ENCODE measurements at places on chromosomes 7 and 10.
A peak's percentile ranks its signal among the peaks of the same experiment; 100 is the strongest.

DNA sequence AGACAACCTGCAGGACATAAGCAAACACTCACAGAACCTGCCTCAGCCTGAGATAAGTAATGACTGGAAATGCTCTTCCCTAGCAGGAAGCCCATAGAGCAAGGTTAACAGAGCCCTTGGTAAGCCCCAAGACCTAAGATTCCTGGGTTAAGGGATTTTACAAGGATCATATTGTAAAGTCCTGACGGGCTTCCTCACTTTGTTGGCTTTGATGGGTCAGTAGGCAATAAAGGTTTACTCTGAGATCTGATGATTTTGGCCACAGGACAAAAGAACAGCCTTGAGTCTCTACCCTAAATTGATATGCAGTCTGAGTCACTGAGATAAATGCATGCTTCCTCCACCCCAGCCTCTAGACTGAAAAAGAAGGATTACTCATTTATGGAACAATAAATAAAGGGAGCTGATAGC, 270.8 kb downstream of the HTR7 start:
- no peak overlapping the region for H3K4me3 ChIP-seq
- H3K36me3 ChIP-seq: no peaks in the 10 kb centered on the region
- H3K27me3 ChIP-seq: no peaks in the 10 kb centered on the region

DNA sequence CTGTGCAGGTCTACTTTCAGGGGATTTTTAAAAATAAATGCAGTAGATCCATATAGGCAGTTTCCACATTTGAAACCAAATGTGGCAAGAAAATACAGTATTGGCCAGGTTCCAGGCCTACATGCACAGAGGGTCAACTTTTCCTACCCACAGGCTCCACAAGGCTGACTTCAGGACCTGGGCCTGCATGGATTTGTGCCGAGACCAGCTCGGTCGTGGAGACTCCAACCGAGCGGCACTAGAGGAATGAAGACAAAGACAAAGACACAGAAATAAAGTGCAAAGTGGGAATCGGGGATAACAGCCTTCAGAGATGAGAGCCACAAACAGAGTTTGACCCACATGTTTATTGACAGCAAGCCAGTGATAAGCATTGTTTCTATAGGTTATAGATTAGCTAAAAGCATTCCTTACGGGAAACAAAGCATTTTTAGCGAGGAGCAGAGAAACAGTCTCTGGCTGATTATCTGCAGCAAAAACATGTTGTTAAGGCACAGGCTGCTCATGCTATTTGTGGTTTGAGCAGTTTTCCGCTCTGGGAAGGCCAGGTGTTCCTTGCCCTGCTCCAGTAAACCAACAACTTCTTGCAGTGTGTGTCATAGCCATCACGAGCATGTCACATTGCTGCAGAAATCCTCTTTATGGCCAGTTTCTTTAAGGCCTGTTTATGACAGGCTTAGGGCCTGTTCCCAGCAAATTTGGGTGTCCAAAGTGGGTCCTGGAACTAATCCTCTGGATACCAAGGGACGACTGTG, 52.6 kb downstream of the ZNF37A start:
- H3K27me3 ChIP-seq: no peaks in the 10 kb centered on the region
- H3K4me1 ChIP-seq: no peaks in the 10 kb centered on the region
- H3K36me3 ChIP-seq: no peaks in the 10 kb centered on the region
- DNase-seq: no peak
- H3K27ac ChIP-seq: no peak overlapping the region

GRCh38 chr7:38448054-38448453, 174.6 kb upstream of the TARP start:
- H3K27me3 ChIP-seq: no peaks in the 10 kb centered on the region
- no peaks in the 10 kb centered on the region for H3K4me1 ChIP-seq
- no peaks in the 10 kb centered on the region for H3K36me3 ChIP-seq
- no peak for DNase-seq

- H3K27me3 ChIP-seq: peaks cover 2% of the 10 kb centered on the region
- no peak overlapping the region for H3K4me3 ChIP-seq
- H3K27ac ChIP-seq: no peak overlapping the region
- no peaks in the 10 kb centered on the region for H3K36me3 ChIP-seq
- no peaks in the 10 kb centered on the region for H3K4me1 ChIP-seq
- no peak for DNase-seq
Observed at GRCh38 chr7:129771928-129772479, 160.5 kb downstream of the NRF1 start.

- H3K27me3 ChIP-seq: no peaks in the 10 kb centered on the region
- H3K36me3 ChIP-seq: no peaks in the 10 kb centered on the region
- peaks cover 7% of the 10 kb centered on the region for H3K4me1 ChIP-seq
- DNase-seq: no peak
- H3K27ac ChIP-seq: no peak overlapping the region
Observed at GRCh38 chr7:102000123-102000522, 182.7 kb downstream of the CUX1 start.

- H3K27me3 ChIP-seq: peaks cover 61% of the 10 kb centered on the region
- peak overlapping the region; percentile 48 for H3K4me3 ChIP-seq
- DNase-seq: no peak
- no peaks in the 10 kb centered on the region for H3K36me3 ChIP-seq
Observed at GRCh38 chr10:102241032-102241443, 274 bp downstream of the PITX3 start.

- no peak overlapping the region for H3K4me3 ChIP-seq
- peaks cover 99% of the 10 kb centered on the region for H3K27me3 ChIP-seq
- H3K36me3 ChIP-seq: no peaks in the 10 kb centered on the region
- peaks cover 20% of the 10 kb centered on the region for H3K4me1 ChIP-seq
- no peak for DNase-seq
- H3K27ac ChIP-seq: no peak overlapping the region
Observed at GRCh38 chr7:157017603-157018327, 7.3 kb upstream of the MNX1 start.

GRCh38 chr10:103350517-103351260, at the start of gene PCGF6:
Gene PCGF6, minus strand, starts transcription at chr10:103351140. Its CDS starts 74 bp downstream, at chr10:103351066.
- H3K4me3 ChIP-seq: peak within 1 kb of the TSS; percentile 79
- peaks cover 4% of the 10 kb centered on the region for H3K4me1 ChIP-seq
- H3K36me3 ChIP-seq: no peaks in the 10 kb centered on the region
- DNase-seq: peak; percentile 94
- peak within 1 kb of the TSS; percentile 62 for H3K27ac ChIP-seq

- H3K4me3 ChIP-seq: no peak overlapping the region
- H3K27me3 ChIP-seq: no peaks in the 10 kb centered on the region
- H3K36me3 ChIP-seq: no peaks in the 10 kb centered on the region
- no peak overlapping the region for H3K27ac ChIP-seq
- peaks cover 13% of the 10 kb centered on the region for H3K4me1 ChIP-seq
- no peak for DNase-seq
Observed at GRCh38 chr10:7855205-7855604, 36.9 kb downstream of the TAF3 start.

GRCh38 chr7:101559586-101559985, 69.5 kb downstream of the MYL10 start:
- H3K27ac ChIP-seq: no peak overlapping the region
- H3K36me3 ChIP-seq: no peaks in the 10 kb centered on the region
- no peak overlapping the region for H3K4me3 ChIP-seq
- no peaks in the 10 kb centered on the region for H3K4me1 ChIP-seq
- peaks cover 18% of the 10 kb centered on the region for H3K27me3 ChIP-seq

DNA sequence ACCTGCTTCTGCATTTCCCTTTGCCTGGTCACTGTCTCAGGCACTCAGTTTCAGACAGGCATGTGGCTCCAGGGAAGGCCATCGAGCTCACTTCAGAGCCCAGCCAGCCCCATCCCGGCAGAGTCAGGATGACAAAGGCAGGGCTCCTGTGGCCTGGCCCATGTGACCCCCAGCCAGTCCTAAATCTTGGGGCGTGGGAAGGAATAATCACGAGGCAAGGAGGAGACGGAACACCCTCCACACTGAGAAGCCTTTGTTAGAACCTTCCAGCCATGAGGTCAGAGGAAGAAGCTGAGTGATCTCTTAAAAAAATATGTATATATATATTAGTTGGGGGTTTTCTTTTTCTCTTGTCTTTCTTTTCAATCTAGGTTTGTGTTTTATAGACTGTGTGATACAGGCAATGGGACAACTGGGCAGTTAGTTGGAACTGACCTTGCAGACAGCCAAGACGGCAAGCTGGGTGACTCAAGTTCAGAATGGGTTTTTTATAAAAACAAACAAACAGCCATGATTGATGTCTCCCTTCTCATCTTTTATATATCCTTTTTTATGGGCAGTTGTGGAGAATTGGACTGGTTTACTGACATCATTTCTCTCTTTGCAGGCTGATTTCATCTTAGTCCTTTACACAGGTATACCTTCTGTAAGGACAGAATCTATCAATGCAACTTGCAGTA, 60.8 kb downstream of the CHN2 start:
- H3K4me1 ChIP-seq: peaks cover 2% of the 10 kb centered on the region
- H3K27ac ChIP-seq: no peak overlapping the region
- no peaks in the 10 kb centered on the region for H3K36me3 ChIP-seq
- no peak overlapping the region for H3K4me3 ChIP-seq
- DNase-seq: no peak
- no peaks in the 10 kb centered on the region for H3K27me3 ChIP-seq

- H3K4me3 ChIP-seq: no peak overlapping the region
- H3K4me1 ChIP-seq: no peaks in the 10 kb centered on the region
- no peaks in the 10 kb centered on the region for H3K27me3 ChIP-seq
Observed at GRCh38 chr10:44354771-44355170, 30.1 kb downstream of the CXCL12 start.

- H3K36me3 ChIP-seq: no peaks in the 10 kb centered on the region
- no peak overlapping the region for H3K4me3 ChIP-seq
- H3K4me1 ChIP-seq: no peaks in the 10 kb centered on the region
- H3K27ac ChIP-seq: no peak overlapping the region
- DNase-seq: no peak
- no peaks in the 10 kb centered on the region for H3K27me3 ChIP-seq
Observed at GRCh38 chr10:76440426-76440825, 1009.0 kb downstream of the LRMDA start.

DNA sequence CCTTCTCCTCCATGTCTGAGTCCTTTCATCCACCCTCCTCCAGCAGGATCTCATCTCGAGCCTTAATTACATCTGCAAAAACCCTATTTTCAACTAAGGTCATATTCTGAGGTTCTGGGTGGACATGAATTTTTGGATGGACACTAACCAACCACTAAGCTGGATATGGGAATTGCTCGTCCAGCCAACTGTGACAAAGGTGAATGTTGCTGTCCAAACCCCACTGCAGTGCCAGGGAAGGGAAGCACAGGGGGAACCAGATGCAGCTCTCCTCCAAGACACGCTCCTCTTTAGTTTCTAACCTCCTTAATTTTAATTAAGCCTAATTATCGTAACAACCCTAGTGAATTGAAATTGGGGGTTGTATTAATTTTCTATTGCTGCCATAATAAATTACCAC, 65.1 kb upstream of the EBF3 start:
- no peak overlapping the region for H3K27ac ChIP-seq
- no peaks in the 10 kb centered on the region for H3K4me1 ChIP-seq
- H3K27me3 ChIP-seq: no peaks in the 10 kb centered on the region
- H3K4me3 ChIP-seq: no peak overlapping the region
- H3K36me3 ChIP-seq: no peaks in the 10 kb centered on the region
- DNase-seq: no peak

DNA sequence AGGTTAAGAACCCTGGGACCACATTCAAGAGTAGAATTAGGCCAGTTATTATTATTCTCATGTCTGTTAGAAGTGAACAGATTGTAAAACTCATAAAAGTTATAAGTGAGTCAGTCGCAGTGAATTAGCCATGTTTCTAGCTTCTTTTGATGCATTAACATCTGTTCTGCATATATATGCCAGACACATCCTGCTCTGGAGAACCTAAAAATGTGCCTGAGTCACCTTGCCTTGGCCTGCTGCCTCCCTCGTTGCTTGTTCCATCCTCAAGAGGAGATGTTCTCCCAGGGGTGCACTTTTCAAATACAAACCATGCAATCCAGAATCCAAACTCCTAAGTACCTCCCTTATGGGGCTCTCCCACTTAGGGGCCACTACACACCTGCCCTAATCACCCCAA, 14.8 kb downstream of the TSPAN12 start:
- no peaks in the 10 kb centered on the region for H3K36me3 ChIP-seq
- no peaks in the 10 kb centered on the region for H3K27me3 ChIP-seq
- no peak overlapping the region for H3K27ac ChIP-seq
- no peaks in the 10 kb centered on the region for H3K4me1 ChIP-seq

GRCh38 chr7:36538126-36538525, 148.5 kb downstream of the ANLN start:
- H3K36me3 ChIP-seq: no peaks in the 10 kb centered on the region
- H3K27me3 ChIP-seq: no peaks in the 10 kb centered on the region
- no peak for DNase-seq
- no peak overlapping the region for H3K27ac ChIP-seq

DNA sequence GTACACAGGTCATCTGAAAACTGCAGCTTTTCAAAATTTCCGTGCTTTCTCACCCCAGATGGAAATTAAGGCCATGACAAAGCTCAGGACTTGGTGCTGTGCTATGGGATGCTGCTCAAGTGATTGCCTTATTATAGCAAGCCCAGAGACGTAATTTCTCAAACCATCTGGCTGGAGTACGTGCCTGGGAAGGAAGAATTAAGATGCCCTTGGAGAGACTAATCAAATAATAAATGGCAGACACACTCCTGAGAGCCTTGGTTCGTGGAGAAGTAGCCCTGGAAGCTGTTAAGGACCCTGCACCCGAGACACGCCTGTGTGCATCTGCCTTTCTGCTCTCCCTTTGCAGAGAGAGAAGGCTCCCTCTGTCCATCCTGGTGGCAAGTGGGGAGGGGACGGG, 38.3 kb upstream of the PRLHR start:
- no peaks in the 10 kb centered on the region for H3K27me3 ChIP-seq
- H3K27ac ChIP-seq: no peak overlapping the region
- no peak overlapping the region for H3K4me3 ChIP-seq
- no peak for DNase-seq
- no peaks in the 10 kb centered on the region for H3K4me1 ChIP-seq

GRCh38 chr7:13041368-13041988, 354.0 kb downstream of the ARL4A start:
- peak; percentile 32 for DNase-seq
- no peak overlapping the region for H3K27ac ChIP-seq
- no peaks in the 10 kb centered on the region for H3K27me3 ChIP-seq
- H3K4me3 ChIP-seq: no peak overlapping the region
- H3K36me3 ChIP-seq: no peaks in the 10 kb centered on the region

DNA sequence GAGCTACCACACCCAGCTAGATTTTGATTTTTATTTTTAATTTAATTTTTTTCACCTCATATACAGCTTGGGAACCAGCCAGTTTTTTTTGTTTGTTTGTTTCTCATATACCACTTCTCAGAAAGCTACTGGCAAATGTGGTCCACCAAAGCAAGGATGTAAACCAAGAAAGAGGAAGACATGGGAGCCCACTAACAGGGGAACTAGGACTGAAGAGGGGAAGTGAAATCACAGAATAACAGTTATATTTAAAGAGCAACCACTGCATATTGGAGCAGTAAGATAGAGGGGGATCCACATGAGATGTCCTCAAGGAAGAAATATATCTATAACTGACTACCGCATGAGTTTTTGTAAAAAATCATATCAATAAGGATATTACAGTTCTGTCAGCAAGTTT, 10.5 kb downstream of the CPVL start:
- no peaks in the 10 kb centered on the region for H3K27me3 ChIP-seq
- no peak for DNase-seq
- H3K27ac ChIP-seq: no peak overlapping the region
- no peak overlapping the region for H3K4me3 ChIP-seq
- H3K36me3 ChIP-seq: no peaks in the 10 kb centered on the region

GRCh38 chr7:70942791-70943190, 189.2 kb upstream of the GALNT17 start:
- H3K36me3 ChIP-seq: no peaks in the 10 kb centered on the region
- H3K4me1 ChIP-seq: no peaks in the 10 kb centered on the region
- H3K4me3 ChIP-seq: no peak overlapping the region

Data from left lung (tissue), 14 donors.